ENCODE measurements at places on chromosomes 7 and 10.

DNA sequence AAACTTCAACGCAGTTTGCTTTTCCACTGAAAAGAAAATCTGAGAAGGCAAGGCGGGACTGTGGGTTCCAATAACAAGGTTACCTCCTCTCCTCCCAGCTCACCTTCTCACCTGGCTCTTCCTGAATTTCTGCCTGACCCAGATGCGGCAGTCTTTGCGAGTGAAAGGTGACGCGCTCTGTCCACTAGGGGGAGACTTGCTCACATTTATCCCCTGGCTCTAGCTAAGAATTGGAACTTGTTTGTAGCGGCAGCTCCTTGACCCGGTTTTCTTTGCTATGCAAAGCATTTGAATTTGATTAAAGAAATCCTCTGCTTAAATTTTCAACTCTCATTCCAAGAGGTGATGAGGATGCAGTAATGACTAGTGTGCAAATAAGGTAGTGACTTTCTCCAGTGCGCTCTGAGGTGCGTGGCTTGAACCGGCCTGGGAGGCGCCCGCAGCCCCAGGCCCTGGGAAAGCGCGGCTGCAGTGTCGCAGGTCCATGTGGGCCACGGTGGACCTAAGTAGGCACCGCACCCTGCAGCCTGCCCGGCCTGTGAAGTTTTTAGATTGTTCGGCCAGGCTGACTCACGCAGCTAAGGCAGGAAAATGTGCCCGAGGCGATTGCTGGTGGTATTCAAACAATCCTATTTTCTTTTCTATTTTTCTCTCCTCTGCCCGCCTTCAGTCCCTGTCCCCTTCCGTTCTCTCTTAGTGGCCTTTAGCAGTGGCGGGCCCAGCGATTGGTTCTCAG is 336.9 kb upstream of the NPSR1 start:
- DNase-seq: peak; percentile 3

GRCh38 chr10:101941871-101942270 is 98.3 kb upstream of the KCNIP2 start:
- no peak for DNase-seq

DNA sequence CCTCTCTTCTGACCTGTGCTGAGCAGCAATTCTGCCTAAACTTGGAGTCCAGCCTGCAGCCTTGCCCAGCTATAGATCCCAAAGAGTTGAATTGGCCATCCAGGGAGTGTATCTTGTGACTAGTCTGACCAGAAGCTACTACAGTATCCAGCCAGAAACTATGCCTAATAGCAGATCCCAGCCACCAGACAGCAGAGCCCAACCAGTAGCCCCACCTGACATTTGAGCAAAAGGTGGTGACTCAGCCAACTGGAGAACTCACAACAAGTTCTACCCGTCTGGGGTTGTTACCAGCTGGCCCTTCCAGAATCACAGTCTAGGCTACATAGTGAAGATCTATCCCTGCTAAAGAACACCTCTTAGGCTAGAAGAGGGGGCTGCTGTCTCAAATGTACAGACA is 315.0 kb downstream of the CRPPA start:
- DNase-seq: no peak

DNA sequence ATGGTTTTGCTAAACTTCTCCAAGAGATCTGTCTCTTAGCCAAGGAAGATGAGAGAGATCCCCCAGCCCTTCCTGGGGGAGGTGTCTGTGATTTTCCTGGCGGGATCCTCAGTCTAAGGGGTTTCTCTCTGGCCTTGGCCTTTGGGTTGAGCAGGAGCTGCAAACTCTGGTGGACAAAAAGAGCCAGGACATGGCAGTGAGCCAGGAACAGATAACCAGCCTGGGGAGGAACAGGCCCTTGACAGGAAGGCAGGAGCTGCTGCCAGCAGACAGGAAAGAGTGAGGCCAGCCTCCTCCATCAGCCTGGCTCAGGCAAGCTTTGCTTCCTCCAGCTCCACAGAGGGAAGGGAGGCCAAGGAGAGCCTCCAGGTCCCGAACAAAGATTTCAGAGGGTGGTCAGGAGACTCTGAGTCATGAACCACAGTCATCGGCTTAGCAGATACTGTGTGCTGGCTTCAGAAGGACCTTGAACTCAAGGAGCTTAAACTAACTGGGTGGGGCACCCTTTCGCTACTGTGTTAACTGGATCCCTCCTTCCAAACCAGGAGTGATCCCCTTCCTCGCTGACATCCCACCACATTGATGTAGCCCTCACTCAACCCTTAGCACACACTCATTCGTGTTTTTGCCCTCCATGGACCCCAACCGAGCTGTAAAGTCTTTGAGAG is 34.7 kb downstream of the DDIT4 start:
- DNase-seq: no peak

- DNase-seq: no peak
Measured at GRCh38 chr7:130430841-130431666, 9.8 kb downstream of the CEP41 start.

- DNase-seq: no peak
Measured at GRCh38 chr7:2033586-2034135, 199.1 kb downstream of the MAD1L1 start.

DNA sequence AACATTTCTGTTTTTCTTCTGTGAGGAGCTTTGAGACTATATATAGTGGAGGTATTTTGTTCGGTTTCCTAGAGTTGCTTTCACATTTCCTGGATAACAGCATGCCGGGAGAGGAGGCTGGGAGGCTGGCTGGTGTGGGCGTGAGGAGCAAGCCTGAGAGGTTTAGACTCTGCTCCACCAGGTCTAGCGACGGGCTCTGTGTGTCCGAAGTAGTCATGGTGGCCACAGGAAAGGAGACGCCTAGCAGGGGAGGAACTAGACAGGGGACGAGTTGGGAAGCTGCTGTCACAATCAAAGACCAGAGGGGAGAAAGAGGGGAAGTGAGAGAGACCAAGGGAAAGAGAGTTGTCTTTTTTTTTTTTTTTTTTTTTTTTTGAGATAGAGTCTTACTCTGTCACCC is 19.6 kb downstream of the PTPRE start:
- DNase-seq: no peak

DNA sequence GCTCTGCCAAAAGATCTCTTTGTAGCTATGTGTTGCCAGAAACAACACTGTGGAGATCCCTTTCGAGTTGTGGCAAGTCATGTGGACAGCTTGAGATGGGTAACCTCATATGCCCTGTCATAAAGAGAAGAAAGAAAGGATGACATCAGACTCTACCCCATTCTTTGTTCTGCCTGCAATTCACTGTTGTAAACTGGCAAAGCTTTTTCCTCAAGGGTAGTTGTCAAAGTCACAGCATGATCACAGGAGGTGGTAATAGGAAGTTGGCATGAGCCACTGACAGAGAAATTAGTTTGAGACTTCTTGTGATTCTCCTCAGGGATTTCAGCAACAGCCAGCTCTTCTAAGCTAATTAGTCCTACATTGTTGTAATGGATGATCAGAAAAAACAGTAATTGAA is 19.4 kb upstream of the MINDY3 start:
- no peak for DNase-seq
